ENCODE measurements at places on chromosomes 16 and 17.

GRCh38 chr16:80900593-80900954, 96.2 kb upstream of the CDYL2 start:
- DNase-seq = no peak

GRCh38 chr16:82067042-82067803, 32.2 kb downstream of the HSD17B2 start:
- no peak for DNase-seq

DNA sequence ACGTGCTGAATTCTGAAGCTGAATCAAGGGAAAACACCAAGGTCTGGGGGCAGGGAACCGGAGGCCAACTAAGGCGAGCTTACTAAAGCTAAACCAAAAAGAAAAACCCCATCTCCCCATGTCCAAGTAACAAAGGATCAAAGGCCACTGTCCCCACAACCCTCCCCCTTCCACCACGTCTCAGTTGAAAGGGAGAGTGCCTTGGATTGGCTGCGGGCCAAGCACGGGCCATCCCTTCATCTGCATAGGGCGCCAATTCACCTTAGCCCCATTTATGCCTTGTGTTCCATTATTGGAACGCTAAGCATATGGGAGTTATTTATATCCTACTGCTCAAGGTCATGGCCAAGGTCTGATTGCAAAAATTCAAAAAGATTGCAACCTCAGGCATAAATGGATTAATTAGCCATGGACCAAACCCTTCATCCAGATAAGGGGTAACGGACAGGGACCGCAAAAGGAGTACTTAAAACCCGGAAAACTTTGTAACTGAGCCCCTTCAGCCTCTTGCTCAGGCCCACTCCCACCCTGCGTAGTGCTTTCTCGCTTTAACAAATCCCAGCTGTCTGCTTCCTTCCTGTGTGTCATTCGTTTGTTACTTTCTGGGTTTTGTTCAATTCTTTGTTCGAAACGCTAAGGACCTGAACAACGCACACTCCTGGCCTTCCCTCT, 740 bp upstream of the ATP6V0D1 start:
- no peak for DNase-seq

DNA sequence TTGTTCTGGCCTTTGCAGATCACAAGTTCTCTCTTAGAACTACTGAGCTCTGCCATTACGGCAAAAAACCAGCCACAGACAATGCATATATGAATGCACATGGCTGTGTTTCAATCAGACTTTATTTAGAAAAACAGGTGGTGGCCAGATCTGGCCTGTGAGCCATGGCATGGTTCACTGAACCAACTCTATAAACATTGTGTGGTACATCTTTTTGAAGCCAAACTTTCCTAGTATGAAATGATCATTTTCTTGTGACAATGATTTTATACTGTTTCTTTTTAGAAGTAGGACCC, 65.9 kb upstream of the AMZ2 start:
- DNase-seq = no peak

GRCh38 chr16:85123891-85124635, 11.8 kb upstream of the CIBAR2 start:
- no peak for DNase-seq

DNA sequence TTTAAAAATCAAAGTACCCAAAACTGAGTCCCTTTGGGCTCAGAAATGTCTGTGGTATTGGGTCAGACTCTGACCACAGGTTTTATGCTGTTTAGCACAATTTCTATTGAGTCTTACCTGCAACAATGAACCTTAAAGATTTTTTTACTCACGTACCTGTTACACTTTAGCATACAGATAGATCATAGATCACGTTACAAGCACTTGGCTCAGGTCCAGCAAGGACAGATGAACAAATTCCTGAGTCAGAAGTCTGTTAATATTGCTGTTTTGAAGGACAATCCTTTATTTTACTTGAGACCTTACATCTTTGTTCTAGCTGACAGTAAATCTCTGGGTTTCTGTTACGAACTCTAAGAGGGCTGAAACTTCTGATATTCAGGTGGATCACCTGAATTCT, 12.8 kb downstream of the SLC7A6OS start:
- no peak for DNase-seq

DNA sequence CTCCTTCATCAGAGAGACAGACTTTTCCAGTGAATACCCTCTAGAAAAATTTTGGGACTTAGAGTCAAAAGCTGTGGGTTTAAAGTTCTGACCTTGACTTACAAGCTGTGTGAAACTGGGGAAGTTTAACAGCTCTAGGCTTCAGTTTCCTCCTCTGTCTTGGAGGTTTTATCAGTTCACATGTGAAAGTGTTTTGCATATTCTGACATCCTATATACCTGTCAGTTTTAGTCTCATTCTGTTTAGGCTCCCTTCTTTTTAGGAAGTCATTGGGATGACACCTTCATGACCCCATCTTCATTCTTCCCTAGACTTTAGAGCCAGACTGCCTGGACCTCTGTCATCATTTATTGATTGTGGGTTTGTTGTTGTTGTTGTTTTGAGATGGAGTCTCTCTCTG, 44.4 kb downstream of the YPEL2 start:
- DNase-seq = no peak

DNA sequence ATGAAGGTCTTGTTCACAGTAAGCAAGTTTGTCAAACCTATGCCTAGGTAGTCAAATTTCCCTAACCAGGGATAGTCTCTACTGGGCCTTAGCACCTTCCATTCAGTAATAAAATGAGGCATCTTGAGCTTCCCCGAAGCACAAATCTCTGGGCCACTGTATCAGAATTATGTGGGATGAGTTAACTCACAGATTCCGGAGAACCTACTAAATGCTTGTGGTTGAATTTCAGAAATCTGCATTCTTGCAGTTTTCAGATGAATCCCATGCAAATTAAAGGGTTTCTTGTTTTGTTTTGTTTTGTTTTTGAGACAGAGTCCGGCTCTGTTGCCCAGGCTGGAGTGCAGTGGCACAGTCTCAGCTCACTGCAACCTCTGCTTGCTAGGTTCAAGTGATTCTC, 478.8 kb upstream of the HSBP1 start:
- DNase-seq = no peak

GRCh38 chr16:10668322-10669045, 26.2 kb downstream of the TEKT5 start:
- no peak for DNase-seq

DNA sequence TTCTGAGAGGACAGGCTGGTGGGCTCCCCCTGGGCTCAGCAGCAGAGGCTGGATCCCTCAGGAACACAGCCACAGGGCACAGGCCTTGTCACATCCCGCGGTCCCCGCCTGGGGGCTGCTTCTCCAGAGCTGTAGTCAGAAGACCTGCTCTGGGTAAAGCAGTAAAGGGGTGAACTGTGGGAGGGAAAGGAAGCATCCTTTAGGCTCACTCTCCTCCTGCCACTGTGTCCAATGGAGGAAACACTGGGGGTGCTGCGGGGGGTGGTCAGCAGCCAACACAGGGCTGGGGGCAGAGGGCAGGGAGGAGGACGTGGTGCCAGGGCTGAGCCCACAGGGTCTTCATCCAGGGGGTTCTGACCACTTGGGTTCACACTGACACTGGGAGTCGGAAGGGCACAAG, 5.0 kb upstream of the SLC38A8 start:
- DNase-seq = no peak

DNA sequence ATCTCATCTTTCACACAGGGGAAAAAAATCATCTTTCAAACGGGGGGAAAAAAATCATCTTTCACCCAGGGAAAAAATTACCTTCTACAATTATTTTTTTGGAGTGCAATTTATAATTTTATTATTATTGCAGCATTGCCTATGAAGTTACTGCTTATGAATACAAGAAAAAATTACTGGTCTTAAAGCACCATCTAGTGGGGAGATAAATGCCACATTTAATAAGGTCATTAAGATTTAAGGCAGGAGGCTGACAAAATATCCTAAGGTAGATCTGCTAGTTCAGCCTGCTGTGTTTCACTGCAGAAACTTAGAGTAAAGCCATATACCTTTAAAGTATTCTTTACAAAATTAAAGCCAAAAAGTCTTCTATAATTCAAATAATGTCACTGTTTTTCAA, 13.7 kb downstream of the SHCBP1 start:
- DNase-seq = no peak

DNA sequence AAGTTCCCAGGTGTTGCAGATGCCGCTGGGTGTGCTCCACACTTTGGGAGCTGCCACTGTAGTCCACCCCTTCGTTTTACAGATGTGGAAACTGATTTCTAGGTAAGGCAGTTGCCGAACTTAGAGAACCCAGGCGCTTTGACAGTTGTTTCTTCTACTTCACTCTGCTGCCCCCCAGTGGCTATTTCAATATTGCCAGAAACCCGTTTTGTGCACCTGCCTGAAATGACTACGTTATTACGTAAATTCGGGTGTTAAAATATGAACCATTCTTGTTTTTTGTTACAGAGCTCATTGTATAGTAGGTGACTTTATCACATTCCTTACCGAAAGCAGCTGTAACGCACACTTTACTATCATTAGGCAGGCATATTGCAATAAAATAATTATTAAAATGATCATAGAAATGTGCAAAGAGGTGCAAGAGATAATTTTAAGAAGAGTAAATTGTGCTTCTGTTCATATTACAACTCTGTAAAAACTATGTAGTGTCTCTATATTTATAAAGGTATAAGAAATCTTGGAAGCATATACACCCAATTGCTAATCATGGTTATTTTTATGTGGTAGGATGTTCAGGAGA, 44.9 kb downstream of the OTOA start:
- peak; percentile 61 for DNase-seq

- no peak for DNase-seq
Observed at GRCh38 chr16:77822661-77823060, 34.3 kb downstream of the VAT1L start.

GRCh38 chr17:1506649-1507267, 9.7 kb downstream of the INPP5K start:
- DNase-seq = no peak

GRCh38 chr17:63601439-63602371, 1.0 kb downstream of the TACO1 start:
- DNase-seq = no peak

DNA sequence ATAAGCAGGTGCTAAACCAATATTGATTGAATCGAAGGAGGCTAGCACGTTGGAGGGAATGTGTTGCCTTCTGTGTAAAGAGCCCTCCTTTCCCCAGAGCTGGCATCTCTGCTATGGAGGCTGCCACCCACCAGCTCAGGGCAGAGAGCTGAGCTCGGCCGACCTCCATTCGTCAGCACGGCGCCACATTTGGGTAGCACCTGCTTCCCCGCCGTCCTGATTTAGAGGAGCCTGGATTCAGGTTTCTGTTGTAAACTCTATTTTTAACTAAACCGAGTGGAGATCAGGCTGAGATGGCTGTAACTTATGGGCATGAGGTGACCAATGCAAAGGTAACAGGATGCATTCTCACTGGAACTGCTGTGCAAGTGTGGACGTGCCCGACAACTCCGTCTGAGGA, 172.5 kb downstream of the CCDC182 start:
- DNase-seq = no peak

DNA sequence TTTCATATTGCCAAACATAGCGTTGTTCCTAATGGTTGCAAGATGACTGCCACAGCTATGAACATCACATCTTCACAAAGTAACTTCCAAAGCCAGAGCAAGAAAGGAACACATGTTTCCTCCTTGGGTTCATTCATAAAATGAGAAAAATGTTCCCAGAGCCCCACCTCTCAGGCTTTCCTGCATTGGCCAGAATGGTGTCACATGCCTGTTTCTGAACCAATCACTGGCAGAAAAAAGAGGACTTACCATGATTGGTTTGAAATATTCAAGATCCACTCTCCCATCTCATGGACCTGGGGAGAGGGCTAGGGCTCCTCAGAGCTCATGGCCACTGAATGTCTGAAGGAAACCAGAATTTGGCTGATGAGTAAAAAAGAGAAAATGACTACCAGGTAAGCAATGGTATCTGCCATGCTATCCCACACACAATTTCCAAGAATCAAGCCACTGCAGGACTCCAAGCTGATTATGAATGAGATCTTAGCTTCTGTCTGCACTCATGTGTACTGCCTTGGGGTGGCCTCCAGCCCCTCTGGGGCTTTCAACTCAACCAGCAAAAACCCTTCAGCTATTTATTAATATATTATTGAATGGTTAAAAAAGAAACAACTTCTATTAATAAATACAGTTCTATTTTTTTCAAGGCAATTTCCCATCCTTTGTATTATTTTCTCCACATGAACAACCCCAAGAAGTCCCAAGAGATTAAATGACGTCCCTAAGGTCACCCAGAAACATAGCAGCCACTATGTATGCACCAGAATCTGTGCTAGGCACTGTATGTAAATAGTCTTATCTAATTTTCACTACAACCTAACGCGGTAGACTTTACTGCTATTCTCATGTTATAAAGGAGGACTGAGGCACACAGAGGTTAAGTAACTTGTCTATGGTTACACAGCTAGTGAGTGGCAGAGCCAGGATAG, 61.4 kb upstream of the TMC5 start:
- no peak for DNase-seq

DNA sequence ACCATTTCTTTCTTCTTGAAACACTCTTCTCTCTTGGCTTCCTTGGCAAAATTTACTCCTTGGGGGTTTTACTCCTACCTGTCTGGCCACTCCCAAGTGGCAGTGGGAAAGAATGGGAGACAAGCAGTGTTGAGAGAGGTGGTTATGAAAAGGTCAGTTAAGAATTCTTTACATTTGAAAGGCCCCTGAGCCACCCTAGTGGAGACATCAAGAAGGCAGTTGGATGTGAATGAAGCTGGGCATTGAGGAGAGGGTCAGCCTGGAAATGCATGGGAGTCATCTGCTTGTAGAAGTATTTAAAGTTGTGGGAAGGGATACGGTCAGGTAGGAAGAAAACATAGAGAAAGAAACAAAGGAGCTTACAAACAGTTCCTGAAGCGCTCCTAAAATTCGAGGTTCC, 42.3 kb upstream of the CCNF start:
- no peak for DNase-seq

DNA sequence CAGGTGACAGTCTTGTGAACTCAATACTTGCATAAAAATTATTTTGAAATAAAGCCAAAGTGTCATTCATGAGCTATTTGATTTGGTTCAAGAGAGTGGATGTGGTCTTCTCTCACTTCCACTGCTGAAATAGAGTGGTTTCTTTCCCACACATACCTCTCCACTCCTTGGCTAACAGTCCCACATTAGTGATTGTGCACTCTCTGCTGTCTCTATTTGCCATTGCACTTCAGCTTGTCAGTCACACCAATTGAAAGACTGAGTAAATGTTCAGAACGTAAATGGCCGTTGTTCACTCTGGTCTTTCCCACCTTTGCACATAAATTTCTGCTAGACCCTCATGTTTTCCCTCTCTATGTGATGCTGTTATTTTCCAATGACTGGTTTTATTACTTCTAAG, 197.5 kb downstream of the FTO start:
- no peak for DNase-seq

- no peak for DNase-seq
Observed at GRCh38 chr17:11486868-11487310, 111.4 kb upstream of the DNAH9 start.

All from stimulated activated CD8-positive, alpha-beta memory T cell treated with anti-CD3 and anti-CD28 coated beads, Interleukin-2, amount 100 ng/mL, for 1 hour (primary cell).